Activated CD4-positive, alpha-beta memory T cell treated with anti-CD3 and anti-CD28 coated beads for 36 hours (primary cell): ENCODE measurements at places on chromosomes 6 and 20.
A peak's percentile ranks its signal among the peaks of the same experiment; 100 is the strongest.

DNA sequence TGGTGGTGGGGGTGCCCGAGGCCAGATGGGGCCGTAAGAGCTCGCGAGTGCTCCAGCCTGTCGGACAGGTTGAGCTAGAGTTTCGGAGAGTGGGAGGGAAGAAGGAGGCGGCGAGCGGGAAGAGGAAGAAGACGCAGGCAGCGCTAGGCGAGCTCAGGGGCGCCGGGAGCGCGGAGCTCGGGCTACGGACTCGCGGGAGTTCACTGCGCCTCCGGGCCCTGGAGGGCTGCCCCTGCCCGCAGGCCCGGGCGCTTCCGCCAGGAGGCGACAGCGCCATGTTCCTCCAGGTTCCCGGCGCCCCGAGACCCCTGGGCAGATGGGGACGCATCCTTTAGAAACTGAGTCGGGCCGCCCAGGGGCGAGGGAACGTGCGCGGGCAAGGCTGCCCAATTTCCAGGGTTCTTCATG, 984 bp downstream of the TFAP2C start:
- DNase-seq = peak; percentile 18

- DNase-seq = no peak
Observed at GRCh38 chr6:149134511-149134933, 183.0 kb upstream of the TAB2 start.

DNA sequence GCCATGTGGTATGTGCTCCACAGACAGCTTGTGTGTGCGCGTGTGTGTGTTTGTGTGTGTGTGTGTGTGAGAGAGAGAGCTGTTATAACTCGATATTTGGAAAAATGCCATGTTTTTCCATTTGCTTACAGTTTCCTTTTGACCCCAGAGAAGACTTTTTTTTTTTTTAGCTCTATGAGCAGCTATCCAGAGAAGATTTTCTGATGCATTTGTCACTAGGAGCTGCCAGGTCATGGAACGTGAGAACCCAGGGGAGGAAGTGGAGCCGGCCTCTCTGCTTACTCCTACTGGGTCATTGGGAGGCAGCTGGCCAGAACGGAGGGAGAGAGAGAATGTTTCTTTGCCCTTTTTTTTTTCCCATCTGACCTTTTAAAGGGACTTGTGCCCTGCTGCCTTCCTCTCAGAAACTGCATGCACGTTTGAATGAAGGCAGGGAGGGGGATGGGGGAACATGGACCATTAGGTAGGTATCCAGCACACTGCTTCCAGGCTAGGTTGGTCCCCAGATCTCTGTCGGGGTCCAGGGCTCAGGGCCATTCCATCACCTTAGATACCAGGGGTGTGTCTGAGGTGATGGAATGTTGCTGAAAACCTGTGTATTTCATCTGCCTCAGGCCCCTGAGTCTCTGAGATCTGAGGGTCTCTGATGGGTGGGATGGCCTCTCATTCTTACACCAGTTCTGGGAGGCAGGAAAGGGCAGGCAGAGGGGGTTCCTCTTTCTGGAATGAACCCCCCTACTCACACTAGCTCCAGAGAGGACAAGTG, 11.2 kb upstream of the MRPS18A start:
- DNase-seq = no peak

GRCh38 chr6:119360262-119360915, 10.8 kb upstream of the MAN1A1 start:
- no peak for DNase-seq

GRCh38 chr20:53922901-53923314, 147.5 kb downstream of the BCAS1 start:
- no peak for DNase-seq

DNA sequence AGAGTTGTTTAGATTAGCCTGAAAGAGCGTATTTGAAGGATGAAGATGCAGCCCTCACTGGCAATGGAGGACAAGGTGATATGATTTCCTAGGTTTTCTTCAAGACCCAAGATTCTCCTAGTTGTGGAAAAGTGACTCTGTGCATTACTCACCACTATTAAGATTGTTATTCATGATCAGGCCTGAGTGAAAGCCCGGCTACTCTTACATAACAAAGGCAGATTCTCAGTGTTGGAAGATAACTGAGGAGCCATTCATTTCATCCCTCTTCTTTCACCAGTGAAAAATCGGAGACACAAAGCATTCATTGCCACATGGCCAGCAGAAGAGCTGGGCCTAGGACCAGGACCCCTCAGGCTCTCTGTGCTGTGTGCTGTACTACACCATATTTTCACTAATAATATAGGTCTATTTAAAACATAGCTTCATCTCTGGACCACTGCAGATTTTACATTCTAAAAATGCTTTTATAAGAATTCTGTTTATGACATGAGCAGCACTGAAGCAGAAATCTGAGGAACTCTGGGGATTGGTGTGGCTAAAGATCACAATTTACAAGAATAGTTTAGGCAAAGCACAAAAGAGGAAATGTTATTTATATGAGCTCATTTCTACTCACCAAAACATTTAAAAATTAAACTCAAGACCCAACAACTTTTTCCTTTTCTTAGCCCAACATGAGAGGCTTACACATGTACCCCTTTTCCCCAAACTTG, 181.9 kb upstream of the CCN2 start:
- no peak for DNase-seq
